Stimulated activated CD8-positive, alpha-beta memory T cell treated with anti-CD3 and anti-CD28 coated beads, Interleukin-4, amount 100 ng/mL, for 1 hour (primary cell): ENCODE measurements at places on chromosomes 7 and 10.

- DNase-seq, result no peak
Observed at GRCh38 chr7:43787771-43788170, 29.3 kb downstream of the BLVRA start.

- no peak for DNase-seq
Observed at GRCh38 chr10:82565197-82565575, 690.2 kb downstream of the NRG3 start.

DNA sequence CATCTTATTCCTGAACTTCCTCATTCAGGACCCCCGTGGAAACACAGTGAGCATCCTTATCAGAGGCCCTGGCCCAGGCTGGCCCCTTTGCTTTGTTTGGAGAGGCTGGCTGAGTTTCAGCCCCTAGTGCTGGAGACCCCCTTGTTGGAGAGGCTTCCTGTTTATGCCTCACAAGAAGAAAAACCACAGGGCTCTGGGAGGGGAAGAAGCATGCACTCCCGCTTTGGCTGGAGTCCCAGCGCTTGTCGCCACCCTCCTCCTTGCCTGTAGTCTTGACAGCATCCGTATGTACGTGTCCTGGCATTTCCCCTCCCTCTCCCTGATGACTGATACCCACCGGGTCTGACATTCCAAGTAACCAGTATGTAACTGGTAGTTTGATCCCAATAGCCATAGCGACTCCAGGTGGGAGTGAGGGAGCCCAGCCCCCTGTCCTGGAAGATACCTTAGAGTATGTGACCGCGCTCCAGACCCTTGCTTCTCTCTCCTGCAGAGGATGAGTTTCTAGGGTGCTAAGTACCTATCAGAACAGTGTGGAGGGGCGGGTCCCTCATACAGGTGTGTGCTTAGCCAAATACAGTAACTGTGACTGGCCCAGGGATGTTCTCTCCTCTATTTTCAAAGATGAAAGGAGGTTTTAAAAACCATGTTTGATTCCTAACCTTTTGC, 6.9 kb upstream of the ATP6V0E2 start:
- DNase-seq, result no peak

DNA sequence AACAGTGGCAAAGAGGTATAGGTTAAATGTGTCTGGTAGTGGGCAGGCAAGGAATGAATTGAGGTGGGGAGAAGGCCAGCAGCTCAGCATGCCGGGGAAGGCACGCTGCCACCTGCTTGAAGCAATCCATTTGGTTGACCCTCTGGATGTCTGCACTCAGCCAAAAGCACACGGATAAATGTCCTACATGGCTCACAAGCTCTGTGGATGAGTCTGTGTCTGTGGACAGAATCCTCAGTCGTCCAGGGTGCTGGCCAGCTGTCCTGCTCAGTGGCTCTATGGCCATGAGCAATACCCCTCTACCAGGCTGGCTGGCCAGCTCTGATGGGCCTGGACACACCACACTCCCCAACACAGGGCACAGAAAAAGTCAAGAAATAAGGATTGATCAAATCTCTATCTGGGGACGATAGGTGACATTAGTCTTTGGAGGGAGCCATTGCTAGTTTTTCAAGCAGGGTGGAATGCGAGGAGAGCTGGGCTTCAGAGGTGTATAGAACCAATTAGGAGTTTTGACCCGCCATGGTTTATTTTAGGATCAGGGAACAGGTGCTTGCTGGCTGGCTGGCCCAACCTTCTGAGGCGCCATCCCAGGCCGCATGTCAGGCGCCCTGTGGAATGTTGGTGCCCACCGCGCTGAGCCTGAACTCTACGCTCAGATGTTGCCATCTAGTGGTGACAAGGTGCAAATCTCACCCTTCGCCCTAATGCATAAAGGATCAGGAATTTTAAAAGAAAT, 493.4 kb downstream of the TNS3 start:
- DNase-seq, result no peak

- no peak for DNase-seq
Observed at GRCh38 chr7:77238703-77239136, 39.1 kb upstream of the FGL2 start.

- DNase-seq, result no peak
Observed at GRCh38 chr10:4671451-4672145, 154.4 kb upstream of the AKR1E2 start.
